Spinal cord (tissue), 10 donors: ENCODE measurements at places on chromosomes 5 and 9.

GRCh38 chr9:95689669-95690068 lies 172.9 kb upstream of the PTCH1 start:
- no peak for DNase-seq

- DNase-seq, result peak; percentile 60
Measured at GRCh38 chr5:30867711-30868110, 325.8 kb upstream of the CDH6 start.

DNA sequence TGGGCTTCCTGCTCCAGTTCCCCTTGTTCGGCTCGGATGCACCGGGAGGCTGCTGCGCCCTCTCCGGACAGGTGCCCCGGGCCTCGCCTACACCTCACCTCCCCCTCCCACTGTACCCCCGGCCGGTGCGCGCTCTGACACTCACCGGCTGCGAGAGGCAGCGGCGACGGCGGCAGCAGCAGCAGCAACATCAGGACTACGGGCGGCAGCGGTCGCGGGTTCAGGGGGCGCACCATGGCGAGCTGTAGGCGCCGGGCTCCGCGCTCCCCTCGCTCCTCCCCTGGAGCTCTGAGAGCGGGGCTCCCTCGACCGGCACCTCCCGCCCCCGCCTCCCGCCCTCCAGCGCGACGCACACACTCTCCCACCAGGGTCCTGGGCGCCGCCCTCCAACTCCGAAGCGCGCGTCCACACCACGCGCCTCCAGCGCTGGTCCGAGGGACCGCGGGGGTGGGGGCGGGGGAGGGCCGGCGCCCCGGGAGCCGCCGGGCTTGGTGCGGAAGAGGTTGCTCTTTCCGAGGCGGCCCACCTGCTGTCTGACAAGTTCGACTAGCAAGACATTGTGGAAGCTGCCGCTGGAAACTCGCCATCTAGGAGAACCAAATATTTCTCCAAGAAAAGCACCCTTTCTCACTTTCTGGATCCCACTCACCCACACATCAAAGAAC lies at the start of gene GFRA3:
GFRA3 (minus strand) TSS at position 433 of the 665 bp plus-strand sequence; CDS start at position 236, 197 bp downstream.
- no peak for DNase-seq

DNA sequence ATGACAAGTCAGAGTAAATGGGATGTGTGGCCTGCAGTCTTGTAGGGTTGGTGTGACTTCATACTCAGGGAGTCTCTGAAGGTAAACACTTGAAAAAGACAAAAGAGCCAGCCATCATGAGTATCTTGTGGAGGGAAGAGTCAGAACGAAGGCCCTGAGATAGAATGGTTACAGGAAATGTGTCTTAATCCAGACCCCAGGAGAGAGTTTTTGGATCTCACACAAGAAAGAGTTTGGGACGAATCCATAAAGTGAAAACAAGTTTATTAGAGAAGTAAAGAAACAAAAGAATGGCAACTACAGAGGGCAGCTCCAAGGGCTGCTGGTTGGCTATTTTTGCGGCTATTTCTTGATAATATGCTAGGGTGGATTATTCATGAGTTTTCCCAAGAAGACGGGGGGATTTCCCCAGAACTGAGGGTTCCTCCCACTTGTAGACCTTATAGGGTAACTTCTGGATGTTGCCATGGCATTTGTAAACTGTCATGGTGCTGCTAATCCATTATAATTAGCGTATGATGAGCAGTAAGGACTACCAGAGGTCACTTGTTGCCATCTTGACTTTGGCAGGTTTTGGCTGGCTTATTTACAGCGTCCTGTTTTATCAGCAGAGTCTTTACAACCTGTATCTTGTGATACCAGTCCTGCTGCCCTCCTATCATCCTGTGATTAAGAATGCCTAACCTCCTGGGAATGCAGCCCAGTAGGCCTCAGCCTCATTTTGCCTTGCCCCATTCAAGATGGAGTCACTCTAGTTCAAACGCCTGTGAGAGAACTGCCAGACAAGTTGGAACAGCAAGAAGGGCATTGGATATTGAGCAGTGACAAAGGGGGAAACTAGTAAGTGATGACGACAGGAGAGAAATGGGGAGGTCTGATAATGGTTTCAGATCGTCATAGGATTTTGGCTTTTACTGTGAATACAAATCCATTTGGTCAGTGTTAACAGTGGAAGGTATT lies 34.0 kb downstream of the MTRR start:
- DNase-seq, result no peak
